ENCODE measurements at places on chromosomes 5 and 9.

GRCh38 chr5:147234825-147235635 is at the start of gene STK32A:
STK32A (plus strand) TSS chr5:147235026; CDS start chr5:147239635, 4,609 bp downstream.
- DNase-seq = no peak

DNA sequence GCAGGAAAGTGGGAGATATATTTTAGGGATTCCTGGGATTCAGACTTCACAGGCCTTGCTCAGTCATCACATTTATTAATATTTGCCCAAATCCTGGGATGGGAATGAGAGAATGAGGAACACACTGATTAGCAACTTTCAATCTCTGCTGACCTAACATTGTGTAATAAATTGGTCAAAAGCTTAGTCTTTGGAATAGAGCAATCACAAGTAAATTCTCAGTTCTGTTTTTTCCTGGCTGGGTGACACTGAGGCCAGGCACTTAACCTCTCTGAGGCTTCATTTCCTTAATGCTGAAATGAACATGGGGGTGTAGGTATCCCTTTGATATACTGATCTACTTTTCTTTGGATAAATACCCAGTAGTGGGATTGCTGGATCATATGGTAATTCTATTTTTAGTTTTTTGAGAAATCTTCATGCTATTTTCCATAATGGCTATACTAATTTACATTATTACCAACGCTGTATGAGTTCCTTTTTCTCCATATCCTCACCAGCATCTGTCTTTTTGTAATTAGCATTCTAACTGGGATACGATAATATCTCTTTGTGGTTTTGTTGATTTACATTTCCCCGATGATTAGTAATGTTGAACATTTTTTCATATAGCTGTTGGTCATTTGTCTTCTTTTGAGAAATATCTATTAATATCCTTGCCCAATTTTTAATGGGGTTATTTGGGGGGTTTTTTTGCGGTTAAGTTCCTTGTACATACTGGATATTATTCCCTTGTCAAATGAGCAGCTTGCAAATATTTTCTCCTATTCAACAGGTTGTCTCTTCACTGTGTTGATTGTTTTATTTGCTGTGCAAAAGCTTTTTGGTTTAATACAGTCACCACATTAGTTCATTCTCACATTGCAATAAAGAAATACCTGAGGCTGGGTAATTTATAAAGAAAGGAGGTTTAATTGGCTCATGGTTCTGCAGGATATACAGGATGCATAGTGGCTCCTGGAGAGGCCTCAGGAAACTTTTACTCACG is 36.8 kb upstream of the NIPBL start:
- no peak for DNase-seq

DNA sequence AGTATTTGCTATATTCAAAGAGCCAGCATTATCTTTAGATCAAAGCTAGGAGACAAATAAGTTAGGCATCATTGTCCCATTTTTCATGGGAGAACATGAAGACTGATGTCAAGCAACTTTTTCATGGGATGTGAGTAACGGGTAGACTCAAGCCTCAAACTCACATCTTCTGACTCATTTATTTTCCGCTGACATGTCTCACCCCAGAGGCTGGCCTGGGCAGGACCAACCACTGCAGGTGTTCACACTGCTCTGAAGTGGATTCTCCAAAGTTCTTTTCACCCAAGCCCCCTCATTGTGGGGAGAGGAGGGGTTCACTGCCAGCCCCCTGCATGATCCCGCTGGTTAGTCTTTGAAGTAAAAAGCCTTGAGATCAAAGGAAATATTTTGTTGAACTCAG is 34.9 kb upstream of the BASP1 start:
- DNase-seq = no peak

- no peak for DNase-seq
Observed at GRCh38 chr5:40685193-40685592, 5.5 kb downstream of the PTGER4 start.

GRCh38 chr9:136522314-136523237 is 23.3 kb downstream of the NOTCH1 start:
- no peak for DNase-seq

GRCh38 chr9:77827104-77827784 is 179.1 kb upstream of the GNA14 start:
- no peak for DNase-seq

GRCh38 chr9:89801341-89801740 is 196.5 kb downstream of the GADD45G start:
- DNase-seq = no peak

DNA sequence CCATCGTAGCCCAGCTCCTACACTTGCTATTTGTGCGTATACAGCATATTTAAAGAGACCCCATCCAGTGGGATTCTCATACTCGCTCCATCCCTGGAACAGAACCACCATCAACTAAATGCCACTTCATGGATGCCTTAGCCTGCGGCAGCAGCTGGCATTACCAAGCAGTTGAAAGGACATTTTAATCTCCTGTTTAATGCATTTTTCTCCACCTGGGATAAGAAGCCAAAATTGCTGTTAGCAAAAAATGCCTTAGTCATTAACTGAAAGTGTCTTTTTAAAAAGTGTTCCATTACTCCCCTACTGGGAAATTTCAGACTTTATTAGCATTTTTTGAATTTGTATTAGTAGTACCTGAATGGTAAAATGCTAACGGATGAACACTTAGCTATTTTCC is 662.6 kb upstream of the MEF2C start:
- no peak for DNase-seq

DNA sequence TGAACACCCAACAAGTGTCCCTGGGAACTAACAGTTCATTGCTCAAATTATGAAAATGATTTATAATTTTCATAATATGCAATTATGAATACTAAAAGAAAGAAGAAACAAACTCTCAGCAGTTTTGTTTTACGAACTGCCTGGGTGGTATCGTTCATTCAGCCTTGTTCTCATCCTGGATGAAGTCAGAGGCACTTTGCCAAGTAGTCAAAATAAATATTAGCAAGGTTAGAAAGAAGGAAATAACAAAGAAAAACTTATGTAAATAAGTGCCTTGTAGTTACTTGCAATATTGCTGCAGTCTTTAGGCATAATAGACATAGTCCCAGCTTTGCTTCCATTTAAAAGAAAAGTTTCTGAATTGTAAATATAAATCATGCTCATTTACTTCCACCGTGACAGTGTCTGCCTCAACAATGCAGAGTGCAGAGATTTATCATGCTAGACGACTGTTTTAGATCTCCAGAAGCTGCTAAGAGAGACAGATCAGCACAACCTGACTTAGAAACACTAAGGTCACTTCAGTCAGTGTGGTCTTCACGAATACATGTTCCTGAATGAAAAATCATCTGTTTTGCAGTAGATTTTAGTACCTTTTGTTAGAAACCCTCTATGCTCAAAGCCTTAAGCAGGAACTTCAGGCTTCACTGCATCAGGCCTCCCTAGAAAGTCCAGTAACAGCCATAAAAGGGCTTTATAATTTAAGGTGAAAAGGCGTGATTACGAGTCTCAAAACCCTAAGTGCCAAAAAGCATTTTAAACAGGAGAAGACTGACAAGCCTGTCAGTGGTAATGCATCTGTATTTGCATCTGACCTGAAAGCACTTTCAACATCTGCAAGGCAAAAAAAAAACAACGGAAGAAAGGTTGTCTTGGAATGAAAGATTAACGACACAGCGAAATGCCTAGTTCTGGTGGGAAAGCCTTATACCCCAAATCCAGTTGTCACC is 92.1 kb downstream of the TMEM167A start:
- no peak for DNase-seq

DNA sequence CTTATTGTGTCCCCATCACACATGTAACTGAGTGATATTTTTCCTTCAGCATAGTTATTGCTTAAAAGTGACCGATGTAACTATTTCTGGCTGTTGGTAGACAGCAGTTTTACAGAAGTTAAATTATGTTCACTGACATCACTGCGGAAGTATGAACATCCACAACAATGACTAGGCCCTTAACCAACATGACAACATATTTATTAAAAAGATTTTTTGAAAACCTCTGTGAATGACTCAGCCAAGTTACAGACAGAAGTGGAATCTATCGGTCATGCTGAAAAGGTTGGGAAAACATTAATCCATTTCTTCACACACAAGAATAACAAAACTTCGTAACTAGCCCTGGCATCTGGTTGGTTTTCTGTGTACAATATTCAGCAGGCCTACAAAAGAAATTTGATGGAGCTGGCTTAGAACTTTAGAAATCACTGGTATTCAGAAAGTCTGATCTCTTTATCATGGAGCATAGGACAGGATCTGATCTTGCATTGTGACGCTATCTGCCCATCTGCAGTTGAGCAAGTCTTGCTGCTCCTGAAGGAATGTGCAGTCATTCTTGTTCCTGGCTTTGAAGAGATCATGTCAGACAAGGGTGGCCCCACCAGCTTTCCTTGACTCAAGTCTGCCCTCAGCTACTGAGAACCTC is 6.5 kb downstream of the GLIS3 start:
- no peak for DNase-seq
